ENCODE measurements at places on chromosomes 12 and 14. TPM values are rescaled to one million over a fixed set of nuclear protein-coding genes. Genes with fewer than 3 reads are reported as not detected.

Gene KRT3
- total RNA-seq, result not detected

Gene P2RX2
- not detected for total RNA-seq

Gene LTBR
- 129 TPM for total RNA-seq

Gene LTB4R
- 1.5 TPM for total RNA-seq

Gene IL22
- total RNA-seq, result not detected

Gene AICDA
- not detected for total RNA-seq

Gene P2RX7
- total RNA-seq, result 0.62 TPM

Gene HSPB8
- total RNA-seq, result 1.4 TPM

Gene POLE2
- 2.5 TPM for total RNA-seq

Gene SMCO2
- 0.21 TPM for total RNA-seq

Gene TCTN2
- 7.3 TPM for total RNA-seq

Gene VRTN
- not detected for total RNA-seq

Gene KRT75
- total RNA-seq, result not detected

Gene CYP46A1
- total RNA-seq, result 0.25 TPM

Gene HOXC4
- total RNA-seq, result not detected

Gene DLGAP5
- 10.5 TPM for total RNA-seq

Gene EPYC
- not detected for total RNA-seq

Gene LMO3
- total RNA-seq, result 8.1 TPM

Gene PLXNC1
- total RNA-seq, result 12.4 TPM

Gene AMDHD1
- total RNA-seq, result not detected

Gene LIN7A
- total RNA-seq, result 0.17 TPM

Gene KLRC3
- total RNA-seq, result not detected

Gene MIP
- total RNA-seq, result not detected

Gene TAS2R20
- 1.0 TPM for total RNA-seq

Gene KCNH5
- not detected for total RNA-seq

Gene KLRB1
- 2.6 TPM for total RNA-seq

Gene CEBPE
- total RNA-seq, result not detected

Gene KRT6C
- total RNA-seq, result not detected

Gene TBX5
- total RNA-seq, result not detected

Gene COX8C
- total RNA-seq, result not detected

Gene RPGRIP1
- 0.40 TPM for total RNA-seq

Gene TMEM63C
- 13.2 TPM for total RNA-seq

Gene IQSEC3
- 0.16 TPM for total RNA-seq

Gene SLC4A8
- total RNA-seq, result 0.59 TPM

Gene DAO
- total RNA-seq, result 2.4 TPM

Gene FOXA1
- 87.7 TPM for total RNA-seq

Gene CLEC1A
- total RNA-seq, result 1.7 TPM

Gene FBLN5
- total RNA-seq, result 14.5 TPM

Gene KCNJ8
- total RNA-seq, result 0.37 TPM

Gene VPS37B
- total RNA-seq, result 64.8 TPM

Gene TMED8
- 9.4 TPM for total RNA-seq

Gene ESRRB
- 0.10 TPM for total RNA-seq

Gene PROX2
- not detected for total RNA-seq
